Endodermal cell (in vitro differentiated cells): ENCODE measurements at places on chromosomes 3 and 15.
A peak's percentile ranks its signal among the peaks of the same experiment; 100 is the strongest.

DNA sequence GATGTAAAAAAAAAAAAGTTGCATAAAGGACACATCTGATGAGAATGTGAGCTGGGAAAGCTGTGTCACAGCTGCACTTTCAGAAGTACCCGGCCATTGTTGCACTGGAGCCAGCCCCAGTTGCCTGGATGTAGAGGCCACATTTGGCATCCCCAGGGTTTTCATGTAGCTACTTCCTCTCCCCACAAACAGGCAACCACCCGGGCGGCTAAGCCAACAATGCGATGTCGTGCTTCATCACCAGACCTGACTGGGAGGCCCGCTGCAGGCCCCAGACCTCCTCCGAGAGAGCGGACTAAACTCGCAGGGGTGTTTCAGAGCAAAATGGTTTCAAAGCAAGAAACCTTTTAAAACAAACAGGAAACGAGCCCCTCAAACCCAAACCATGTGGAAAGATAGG lies 142.3 kb downstream of the TMCO5A start:
- DNase-seq = peak; percentile 65

- peak; percentile 92 for DNase-seq
Observed at GRCh38 chr3:31562525-31562924, 29.8 kb downstream of the STT3B start.

DNA sequence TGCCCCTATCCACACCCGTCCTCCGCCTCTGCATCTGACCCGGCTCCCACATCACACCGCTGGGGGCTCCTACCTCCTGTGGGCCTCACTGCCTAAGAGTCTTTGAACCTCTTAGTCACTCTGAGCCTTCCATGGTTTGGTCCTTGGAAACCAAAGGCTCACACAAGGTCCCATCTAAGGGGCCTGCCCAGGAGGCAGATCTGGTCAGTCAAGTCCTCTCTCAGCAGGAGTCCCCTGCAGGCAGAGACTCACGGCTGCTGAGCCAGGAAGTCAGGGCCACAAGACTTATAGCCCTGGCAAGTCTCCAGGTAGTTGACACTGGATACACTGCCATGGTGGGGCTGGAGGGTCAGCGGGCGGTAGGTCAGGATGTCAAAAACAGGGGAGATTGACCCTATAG lies 31.2 kb upstream of the ALDH1L1 start:
- DNase-seq = no peak

DNA sequence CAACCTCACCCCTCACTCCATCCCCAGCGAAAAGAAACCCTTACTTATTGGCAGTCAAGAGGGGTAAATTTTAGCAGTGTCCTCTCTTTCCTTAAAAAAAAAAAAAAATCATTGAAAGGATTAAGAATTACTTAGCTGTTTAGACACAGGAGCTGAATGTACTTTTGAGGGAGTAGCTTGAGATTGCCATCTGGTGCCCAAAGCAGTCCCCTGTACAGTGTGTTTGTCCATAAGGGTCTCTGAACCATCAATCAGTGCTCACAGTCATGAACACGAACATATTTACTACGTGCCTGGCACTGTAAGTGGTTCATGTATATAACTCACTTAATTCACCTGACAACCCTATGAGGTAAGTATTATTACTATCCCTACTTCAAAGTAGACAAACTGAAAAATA lies 463.5 kb downstream of the RAP2B start:
- no peak for DNase-seq

- no peak for DNase-seq
Observed at GRCh38 chr3:111414531-111414930, 127.5 kb upstream of the CD96 start.

- DNase-seq = no peak
Observed at GRCh38 chr15:53837263-53837662, 77.8 kb upstream of the WDR72 start.

GRCh38 chr3:146543461-146544001 lies 876 bp downstream of the PLSCR1 start:
- DNase-seq = no peak

- DNase-seq = peak; percentile 86
Observed at GRCh38 chr15:97745481-97746071, 214.9 kb upstream of the ARRDC4 start.
